Neural progenitor cell (in vitro differentiated cells): ENCODE measurements at places on chromosomes 5 and 9.
A peak's percentile ranks its signal among the peaks of the same experiment; 100 is the strongest.

GRCh38 chr9:92763721-92764380, 782 bp downstream of the BICD2 start:
- peaks cover 8% of the 10 kb centered on the region for H3K4me1 ChIP-seq
- no peak overlapping the region for H3K27ac ChIP-seq
- DNase-seq, result peak; percentile 84

GRCh38 chr9:38145526-38146053, 76.6 kb upstream of the SHB start:
- no peak for DNase-seq
- no peaks in the 10 kb centered on the region for H3K36me3 ChIP-seq
- H3K27ac ChIP-seq, result no peak overlapping the region
- no peak overlapping the region for H3K4me3 ChIP-seq

DNA sequence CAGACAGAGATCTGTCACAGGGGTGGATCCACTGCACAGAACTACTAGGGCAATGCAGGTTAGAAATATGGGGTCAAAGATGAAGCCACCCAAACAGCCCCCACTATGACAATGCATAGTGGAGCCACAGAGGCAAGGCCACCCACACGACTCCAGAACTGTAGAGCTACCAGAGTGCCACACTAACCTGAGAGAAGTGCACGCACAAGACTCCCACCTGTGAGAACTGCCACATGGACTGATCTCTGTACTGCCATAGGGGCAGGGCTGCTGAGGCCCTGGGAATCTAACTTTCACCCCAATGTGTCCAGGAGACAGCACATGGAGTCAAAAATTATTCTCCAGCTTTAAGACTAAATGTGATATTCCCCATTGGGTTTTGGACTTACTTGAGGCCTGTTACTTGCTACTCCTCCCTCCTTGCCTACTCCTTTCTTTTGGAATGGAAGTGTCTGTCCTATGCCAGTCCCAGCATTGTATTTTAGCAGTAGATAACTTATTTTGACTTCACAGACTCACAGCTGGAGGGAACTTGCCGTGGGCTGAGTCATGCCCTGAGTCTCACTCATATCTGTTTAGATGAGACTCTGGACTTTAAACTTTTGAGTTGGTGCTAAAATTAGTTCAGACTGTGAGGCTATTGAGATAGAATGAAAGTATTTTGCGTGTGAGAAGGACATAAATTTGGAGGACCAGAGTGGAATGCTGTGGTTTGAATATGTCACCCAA, 853.3 kb downstream of the MAT2B start:
- no peaks in the 10 kb centered on the region for H3K27me3 ChIP-seq
- no peak overlapping the region for H3K4me3 ChIP-seq
- H3K4me1 ChIP-seq, result peaks cover 26% of the 10 kb centered on the region
- DNase-seq, result no peak

GRCh38 chr5:173969167-173970049, 19.6 kb upstream of the C5orf47 start:
- H3K4me3 ChIP-seq, result no peak overlapping the region
- peak; percentile 36 for DNase-seq
- no peaks in the 10 kb centered on the region for H3K27me3 ChIP-seq
- peaks cover 39% of the 10 kb centered on the region for H3K4me1 ChIP-seq
- no peaks in the 10 kb centered on the region for H3K36me3 ChIP-seq

GRCh38 chr5:89901983-89902382, 507.6 kb downstream of the CETN3 start:
- H3K36me3 ChIP-seq, result no peaks in the 10 kb centered on the region
- no peak overlapping the region for H3K27ac ChIP-seq
- no peak for DNase-seq

- no peaks in the 10 kb centered on the region for H3K4me1 ChIP-seq
- H3K4me3 ChIP-seq, result no peak overlapping the region
- no peaks in the 10 kb centered on the region for H3K36me3 ChIP-seq
- DNase-seq, result no peak
These were observed 103.5 kb upstream of the SIMC1 start for GRCh38 chr5:176134529-176135223.

GRCh38 chr5:69231851-69232250, 2.8 kb upstream of the CDK7 start:
- H3K4me3 ChIP-seq, result no peak overlapping the region
- H3K27me3 ChIP-seq, result no peaks in the 10 kb centered on the region
- peaks cover 10% of the 10 kb centered on the region for H3K36me3 ChIP-seq
- H3K4me1 ChIP-seq, result peaks cover 9% of the 10 kb centered on the region

DNA sequence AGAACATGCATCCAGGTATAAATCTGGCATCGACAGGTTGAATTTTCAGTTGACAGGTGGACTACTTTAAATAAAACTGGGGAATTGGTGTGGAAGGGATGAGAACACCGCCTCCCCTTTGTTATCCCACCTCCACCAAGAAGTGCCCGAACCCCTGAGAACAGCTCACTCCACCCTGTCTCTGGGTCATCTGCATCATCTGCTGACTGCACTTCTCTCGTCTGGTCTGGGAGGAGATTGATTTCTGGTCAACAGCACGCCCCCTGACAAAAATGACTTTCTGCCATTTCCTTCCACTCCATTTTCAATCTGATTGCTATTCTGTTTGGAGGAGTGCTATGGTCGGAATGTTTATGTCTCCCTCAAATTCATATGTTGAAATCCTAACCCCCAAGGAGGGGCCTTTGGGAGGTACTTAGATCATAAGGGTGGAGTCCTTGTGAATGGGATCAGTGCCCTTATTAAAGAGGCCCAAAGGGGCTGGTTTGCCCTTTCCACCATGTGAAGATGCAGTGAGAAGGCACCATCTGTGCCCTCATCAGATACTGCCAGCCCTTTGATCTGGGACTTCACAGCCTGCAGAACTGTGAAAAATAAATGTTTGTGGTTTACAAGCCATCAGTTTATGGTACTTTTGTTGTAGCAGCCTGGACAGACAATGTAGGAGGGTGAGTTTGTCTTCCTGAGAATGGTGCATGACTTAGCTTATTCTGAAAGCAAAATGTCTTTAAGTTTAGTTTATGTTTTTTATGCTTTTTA, 145.7 kb downstream of the EGFLAM start:
- H3K4me1 ChIP-seq, result no peaks in the 10 kb centered on the region
- H3K27ac ChIP-seq, result no peak overlapping the region
- no peaks in the 10 kb centered on the region for H3K36me3 ChIP-seq
- H3K4me3 ChIP-seq, result no peak overlapping the region
- no peaks in the 10 kb centered on the region for H3K27me3 ChIP-seq

GRCh38 chr5:109916481-109917153, 226.9 kb downstream of the MAN2A1 start:
- H3K27ac ChIP-seq, result peak overlapping the region; percentile 54
- H3K4me3 ChIP-seq, result no peak overlapping the region
- H3K27me3 ChIP-seq, result no peaks in the 10 kb centered on the region
- peaks cover 10% of the 10 kb centered on the region for H3K4me1 ChIP-seq
- no peak for DNase-seq

DNA sequence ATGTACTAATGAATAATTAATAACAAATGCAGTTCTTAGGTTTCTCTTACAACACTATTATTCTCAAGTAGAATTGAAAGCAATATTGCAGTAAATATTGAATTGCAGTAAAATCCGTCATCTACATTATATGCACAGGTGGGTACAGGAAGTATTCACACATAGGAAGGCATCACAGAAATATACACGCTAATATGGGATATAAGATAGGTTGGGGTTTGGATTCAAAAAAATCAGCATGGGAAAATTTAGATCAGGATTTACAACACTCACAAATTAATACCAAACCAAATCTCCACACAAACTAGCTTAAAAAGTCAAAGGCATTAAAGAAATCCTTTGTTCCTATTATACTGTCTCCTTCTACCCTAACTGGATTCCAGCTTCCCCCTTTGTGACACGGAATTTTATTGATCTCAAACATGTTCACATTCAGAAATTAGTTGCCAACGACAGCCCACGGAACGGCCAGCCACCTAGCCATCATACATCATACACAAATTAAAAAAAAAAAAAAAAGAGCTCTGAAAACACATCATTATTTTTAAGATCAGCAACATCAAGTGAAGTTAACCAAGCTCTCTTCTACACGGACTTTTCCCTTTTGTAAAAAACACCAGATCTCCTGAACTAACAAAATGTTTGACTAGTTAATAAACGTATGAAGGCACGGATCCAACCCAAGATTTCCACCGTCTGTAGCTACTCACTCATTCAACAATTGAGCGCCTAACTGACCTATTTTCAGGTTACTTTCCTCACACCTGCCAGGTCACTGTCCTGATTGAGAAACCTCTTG, 2.2 kb downstream of the NR6A1 start:
- no peaks in the 10 kb centered on the region for H3K36me3 ChIP-seq
- no peak for DNase-seq
- H3K4me1 ChIP-seq, result peaks cover 46% of the 10 kb centered on the region
- H3K4me3 ChIP-seq, result peak overlapping the region; percentile 94
- H3K27ac ChIP-seq, result no peak overlapping the region

- peak within 1 kb of the TSS; percentile 65 for H3K4me3 ChIP-seq
- peak; percentile 68 for DNase-seq
- H3K27ac ChIP-seq, result no peak within 1 kb of the TSS
- no peaks in the 10 kb centered on the region for H3K36me3 ChIP-seq
These were observed at the start of gene ASTN2 for GRCh38 chr9:117414906-117415331. Gene ASTN2, minus strand, starts transcription at chr9:117415057. Its CDS starts 119 bp downstream, at chr9:117414938.

DNA sequence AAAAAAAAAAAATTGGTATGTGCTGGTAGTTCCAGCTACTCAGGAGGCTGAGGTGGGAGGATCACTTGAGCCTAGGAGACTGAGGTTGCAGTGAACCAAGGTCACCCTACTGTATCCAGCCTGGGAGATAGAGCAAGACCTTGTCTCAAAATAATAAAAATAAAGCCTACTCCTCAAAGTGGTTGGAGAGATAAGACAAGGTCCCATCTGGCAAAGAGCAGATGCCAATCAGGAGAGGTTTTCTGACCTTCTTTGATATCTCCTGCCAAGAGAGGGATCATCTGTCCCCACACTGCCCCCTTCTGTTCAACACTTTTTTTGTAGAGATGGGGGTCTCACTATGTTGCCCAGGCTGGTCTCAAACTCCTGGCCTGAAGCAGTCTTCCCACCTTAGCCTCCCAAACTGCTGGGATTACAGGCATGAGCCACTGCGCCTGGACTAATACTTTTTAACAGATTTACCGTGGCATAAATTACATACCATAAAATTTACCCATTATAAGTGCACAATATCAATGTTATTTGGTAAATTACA, 64.7 kb downstream of the SH3PXD2B start:
- H3K27me3 ChIP-seq, result no peaks in the 10 kb centered on the region
- no peak for DNase-seq

GRCh38 chr5:138706655-138707480, 46.4 kb upstream of the CTNNA1 start:
- H3K27ac ChIP-seq, result no peak overlapping the region
- peaks cover 27% of the 10 kb centered on the region for H3K4me1 ChIP-seq
- no peaks in the 10 kb centered on the region for H3K36me3 ChIP-seq

GRCh38 chr9:69933445-69933844, 110.2 kb upstream of the MAMDC2 start:
- no peak overlapping the region for H3K27ac ChIP-seq
- H3K4me1 ChIP-seq, result no peaks in the 10 kb centered on the region
- H3K36me3 ChIP-seq, result no peaks in the 10 kb centered on the region
- H3K4me3 ChIP-seq, result no peak overlapping the region
- DNase-seq, result no peak

- H3K4me1 ChIP-seq, result no peaks in the 10 kb centered on the region
- no peaks in the 10 kb centered on the region for H3K27me3 ChIP-seq
- no peak for DNase-seq
- no peaks in the 10 kb centered on the region for H3K36me3 ChIP-seq
- no peak overlapping the region for H3K27ac ChIP-seq
These were observed 129.8 kb downstream of the GADD45G start for GRCh38 chr9:89734600-89735041.

GRCh38 chr5:31413030-31413812, 118.7 kb downstream of the DROSHA start:
- peaks cover 22% of the 10 kb centered on the region for H3K4me1 ChIP-seq
- no peak for DNase-seq
- H3K27ac ChIP-seq, result no peak overlapping the region
- peaks cover 9% of the 10 kb centered on the region for H3K36me3 ChIP-seq
- H3K27me3 ChIP-seq, result no peaks in the 10 kb centered on the region

DNA sequence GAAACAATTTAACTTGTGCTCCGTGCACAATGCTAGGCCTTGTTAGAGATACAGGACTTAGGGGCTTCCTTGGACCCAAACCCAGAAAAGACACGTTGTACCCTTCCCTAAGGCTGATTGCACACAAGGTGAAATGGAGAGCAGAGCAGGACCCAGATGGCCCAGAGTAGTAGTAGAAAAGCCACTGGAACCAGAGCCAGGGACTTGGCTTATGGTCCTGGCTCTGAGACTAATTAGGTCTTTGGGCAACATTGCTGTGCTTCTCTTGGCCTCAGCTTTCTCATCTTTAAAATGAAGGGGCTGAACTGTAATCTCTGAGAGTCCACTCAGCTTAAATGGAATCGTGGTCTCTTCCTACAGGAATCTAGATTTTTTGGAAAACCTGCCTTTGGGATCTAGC, 42.3 kb downstream of the EBF1 start:
- no peaks in the 10 kb centered on the region for H3K36me3 ChIP-seq
- H3K4me1 ChIP-seq, result peaks cover 43% of the 10 kb centered on the region
- H3K27ac ChIP-seq, result no peak overlapping the region

- H3K4me1 ChIP-seq, result peaks cover 14% of the 10 kb centered on the region
- no peak for DNase-seq
- H3K36me3 ChIP-seq, result peaks cover 6% of the 10 kb centered on the region
These were observed 5.4 kb downstream of the GOLM1 start for GRCh38 chr9:86093788-86094555.

DNA sequence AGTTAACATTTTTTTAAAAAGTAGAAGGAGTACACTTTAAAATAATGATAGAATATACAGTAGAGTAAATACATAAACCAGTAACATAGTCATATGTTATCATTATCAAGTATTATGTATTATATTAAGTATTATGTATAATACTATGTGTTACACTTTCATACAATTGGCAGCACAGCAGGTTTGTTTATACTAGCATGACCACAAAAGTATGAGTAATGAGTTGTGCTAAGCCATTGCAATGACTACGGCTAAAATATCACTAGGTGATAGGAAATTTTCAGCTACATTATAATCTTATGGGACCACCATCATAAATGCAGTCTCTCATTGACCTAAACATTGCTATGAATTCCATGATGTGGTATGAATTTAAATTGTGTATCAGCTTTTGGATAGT, 506.0 kb downstream of the HTR1A start:
- H3K4me3 ChIP-seq, result no peak overlapping the region
- DNase-seq, result no peak
- no peaks in the 10 kb centered on the region for H3K4me1 ChIP-seq
- no peak overlapping the region for H3K27ac ChIP-seq

GRCh38 chr9:106092083-106092482, 397.7 kb downstream of the TMEM38B start:
- H3K4me3 ChIP-seq, result no peak overlapping the region
- no peak overlapping the region for H3K27ac ChIP-seq
- H3K36me3 ChIP-seq, result no peaks in the 10 kb centered on the region

- no peaks in the 10 kb centered on the region for H3K27me3 ChIP-seq
- no peak overlapping the region for H3K4me3 ChIP-seq
- no peaks in the 10 kb centered on the region for H3K36me3 ChIP-seq
- DNase-seq, result no peak
- H3K4me1 ChIP-seq, result no peaks in the 10 kb centered on the region
These were observed 6.6 kb downstream of the PTGES start for GRCh38 chr9:129746092-129746777.
